Left forelimb (tissue), 1 donor: ENCODE measurements at places on chromosomes 7 and 10.
A peak's percentile ranks its signal among the peaks of the same experiment; 100 is the strongest.

- DNase-seq: no peak
Observed at GRCh38 chr10:114516356-114516755, 112.1 kb upstream of the AFAP1L2 start.

GRCh38 chr7:66297579-66297978 is 92.4 kb downstream of the TPST1 start:
- no peak for DNase-seq

DNA sequence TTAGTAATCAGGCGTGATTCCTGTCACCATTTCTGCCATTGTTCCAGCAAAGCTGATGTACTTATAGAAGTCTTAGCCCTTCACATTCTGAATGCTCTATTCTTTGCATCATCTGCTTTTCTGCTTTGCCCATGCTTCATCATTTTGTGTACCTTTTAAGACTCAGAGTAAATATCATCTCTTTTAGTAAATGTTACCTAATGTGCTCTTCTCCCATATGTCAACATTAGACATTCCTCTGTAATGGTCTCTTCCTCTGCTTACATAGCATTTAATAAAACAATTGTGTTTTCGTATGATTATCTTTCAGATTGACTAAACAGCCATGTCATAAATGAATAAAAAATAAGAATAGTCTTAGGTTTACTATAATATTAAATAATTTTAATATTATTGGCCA is 719.6 kb upstream of the GRM3 start:
- no peak for DNase-seq

- DNase-seq: no peak
Observed at GRCh38 chr7:69450456-69450855, 147.8 kb upstream of the AUTS2 start.

- no peak for DNase-seq
Observed at GRCh38 chr7:10797157-10797556, 176.5 kb upstream of the PHF14 start.

- no peak for DNase-seq
Observed at GRCh38 chr7:23685731-23686130, 5.7 kb downstream of the FAM221A start.

DNA sequence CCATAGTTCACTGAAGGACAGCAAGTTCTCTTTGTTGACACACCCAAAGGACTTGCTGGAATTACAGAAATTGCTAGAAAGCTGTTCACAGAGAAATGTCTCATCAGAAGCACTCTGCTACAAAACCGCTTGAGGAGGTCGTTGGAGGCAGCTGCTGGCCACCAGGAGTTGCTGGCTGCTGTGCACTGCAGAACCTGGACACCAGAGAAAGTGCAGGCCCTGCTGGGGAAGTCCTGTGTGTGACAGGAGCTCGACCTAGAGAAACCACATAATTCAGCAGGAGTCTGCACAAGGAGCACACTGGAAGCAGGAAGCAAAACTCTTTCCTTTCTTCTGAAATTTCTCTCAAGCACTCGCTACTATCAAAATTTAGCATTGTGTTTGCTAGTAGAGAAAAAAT is 461.5 kb upstream of the GHITM start:
- no peak for DNase-seq

GRCh38 chr10:118835682-118836326 is 81.0 kb upstream of the CACUL1 start:
- no peak for DNase-seq

GRCh38 chr10:46999217-46999616 is 88.0 kb downstream of the PTPN20 start:
- DNase-seq: no peak

DNA sequence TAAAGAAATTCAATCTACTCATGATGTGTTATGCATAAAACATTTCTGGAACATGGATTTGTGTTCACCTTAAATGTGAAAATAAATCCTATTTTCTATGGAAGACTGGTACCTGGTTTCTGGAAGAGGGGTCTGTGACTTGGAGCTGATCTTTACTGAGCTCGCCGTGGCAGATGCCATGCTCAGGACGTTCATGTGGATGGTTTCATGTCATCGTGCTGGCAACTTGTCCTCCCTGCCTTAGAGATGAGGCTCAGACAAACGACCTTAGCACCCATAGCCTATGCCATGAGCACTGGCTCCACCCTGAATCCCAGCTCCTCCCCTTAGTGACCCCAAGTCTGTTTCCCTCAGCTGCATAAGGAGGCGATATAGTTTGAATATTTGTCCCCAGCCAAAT is 7.3 kb downstream of the PPIF start:
- no peak for DNase-seq

DNA sequence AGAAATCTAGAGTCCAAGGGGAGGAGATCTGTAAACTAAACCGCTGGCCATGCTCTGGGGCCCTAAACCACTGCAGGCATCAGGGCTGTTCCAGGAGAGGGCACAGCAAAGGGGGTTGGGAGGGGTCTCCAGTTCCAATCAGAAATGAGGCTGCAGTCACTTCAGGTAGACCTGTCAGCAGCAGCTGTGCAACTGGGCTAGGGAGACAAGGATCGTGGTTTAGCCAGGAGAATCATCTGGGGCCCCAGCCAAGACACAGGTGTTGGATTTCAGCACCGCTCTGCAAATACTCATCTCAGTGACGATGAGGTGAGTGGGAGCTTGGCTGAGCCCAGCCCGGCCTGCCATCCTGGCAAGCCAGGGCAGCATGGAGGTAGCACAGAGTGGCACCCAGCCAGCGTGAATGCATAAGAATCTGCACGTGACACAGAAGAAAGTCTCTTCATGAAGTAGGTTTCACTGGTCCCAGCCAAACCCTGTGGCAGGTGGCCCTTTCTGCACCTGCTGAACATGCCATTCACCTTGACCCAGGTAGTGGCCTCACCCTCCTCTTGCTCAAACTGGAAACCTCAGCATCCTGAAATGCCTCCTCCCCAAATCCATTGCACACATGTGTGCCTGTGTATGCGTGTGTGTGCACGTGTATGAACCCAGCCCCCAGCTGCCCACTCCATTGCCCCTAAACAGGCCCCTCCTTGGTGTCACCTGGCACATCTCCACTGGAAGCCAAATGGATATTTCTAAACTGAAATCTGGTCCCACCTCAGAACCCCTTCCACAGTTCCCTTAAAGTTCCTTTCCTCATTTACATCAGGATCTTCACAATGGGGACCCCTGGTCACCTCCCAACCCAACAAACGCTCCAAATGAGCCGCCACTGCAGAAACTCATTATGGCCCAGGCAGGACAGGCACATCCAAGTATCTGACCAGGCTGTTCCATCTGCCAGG is 9.6 kb downstream of the GPRIN2 start:
- DNase-seq: peak; percentile 67

- no peak for DNase-seq
Observed at GRCh38 chr10:52451817-52452216, 137.7 kb downstream of the DKK1 start.

GRCh38 chr7:100824499-100825214 is 2.7 kb downstream of the EPHB4 start:
- no peak for DNase-seq

GRCh38 chr10:105356626-105357025 is 715.5 kb downstream of the SORCS3 start:
- DNase-seq: no peak

DNA sequence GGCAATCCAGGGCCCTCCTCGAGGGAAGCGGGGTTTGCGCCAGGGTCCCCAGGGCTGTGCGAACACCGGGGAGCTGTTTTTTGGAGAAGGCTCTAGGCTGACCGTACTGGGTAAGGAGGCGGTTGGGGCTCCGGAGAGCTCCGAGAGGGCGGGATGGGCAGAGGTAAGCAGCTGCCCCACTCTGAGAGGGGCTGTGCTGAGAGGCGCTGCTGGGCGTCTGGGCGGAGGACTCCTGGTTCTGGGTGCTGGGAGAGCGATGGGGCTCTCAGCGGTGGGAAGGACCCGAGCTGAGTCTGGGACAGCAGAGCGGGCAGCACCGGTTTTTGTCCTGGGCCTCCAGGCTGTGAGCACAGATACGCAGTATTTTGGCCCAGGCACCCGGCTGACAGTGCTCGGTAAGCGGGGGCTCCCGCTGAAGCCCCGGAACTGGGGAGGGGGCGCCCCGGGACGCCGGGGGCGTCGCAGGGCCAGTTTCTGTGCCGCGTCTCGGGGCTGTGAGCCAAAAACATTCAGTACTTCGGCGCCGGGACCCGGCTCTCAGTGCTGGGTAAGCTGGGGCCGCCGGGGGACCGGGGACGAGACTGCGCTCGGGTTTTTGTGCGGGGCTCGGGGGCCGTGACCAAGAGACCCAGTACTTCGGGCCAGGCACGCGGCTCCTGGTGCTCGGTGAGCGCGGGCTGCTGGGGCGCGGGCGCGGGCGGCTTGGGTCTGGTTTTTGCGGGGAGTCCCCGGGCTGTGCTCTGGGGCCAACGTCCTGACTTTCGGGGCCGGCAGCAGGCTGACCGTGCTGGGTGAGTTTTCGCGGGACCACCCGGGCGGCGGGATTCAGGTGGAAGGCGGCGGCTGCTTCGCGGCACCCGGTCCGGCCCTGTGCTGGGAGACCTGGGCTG is 26.0 kb downstream of the PRSS2 start:
- DNase-seq: no peak

DNA sequence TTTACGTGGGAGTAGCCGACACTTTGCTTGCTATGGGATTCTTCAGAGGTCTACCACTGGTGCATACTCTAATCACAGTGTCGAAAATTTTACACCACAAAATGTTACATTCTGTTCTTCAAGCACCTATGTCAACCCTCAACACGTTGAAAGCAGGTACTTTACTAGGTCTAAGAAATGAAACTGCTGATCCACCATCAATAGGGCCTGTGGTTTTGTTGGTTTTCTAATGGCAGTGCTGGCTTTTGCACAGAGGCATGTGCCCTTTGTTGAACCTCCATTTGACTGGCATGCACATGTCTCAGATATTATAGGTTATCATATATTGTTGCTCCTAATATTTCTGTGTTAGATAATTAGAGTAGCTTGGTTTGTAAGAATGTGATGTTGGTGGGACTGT is 123.8 kb downstream of the CFTR start:
- no peak for DNase-seq

- DNase-seq: peak; percentile 76
Observed at GRCh38 chr10:94292434-94293090, 70.2 kb downstream of the NOC3L start.

DNA sequence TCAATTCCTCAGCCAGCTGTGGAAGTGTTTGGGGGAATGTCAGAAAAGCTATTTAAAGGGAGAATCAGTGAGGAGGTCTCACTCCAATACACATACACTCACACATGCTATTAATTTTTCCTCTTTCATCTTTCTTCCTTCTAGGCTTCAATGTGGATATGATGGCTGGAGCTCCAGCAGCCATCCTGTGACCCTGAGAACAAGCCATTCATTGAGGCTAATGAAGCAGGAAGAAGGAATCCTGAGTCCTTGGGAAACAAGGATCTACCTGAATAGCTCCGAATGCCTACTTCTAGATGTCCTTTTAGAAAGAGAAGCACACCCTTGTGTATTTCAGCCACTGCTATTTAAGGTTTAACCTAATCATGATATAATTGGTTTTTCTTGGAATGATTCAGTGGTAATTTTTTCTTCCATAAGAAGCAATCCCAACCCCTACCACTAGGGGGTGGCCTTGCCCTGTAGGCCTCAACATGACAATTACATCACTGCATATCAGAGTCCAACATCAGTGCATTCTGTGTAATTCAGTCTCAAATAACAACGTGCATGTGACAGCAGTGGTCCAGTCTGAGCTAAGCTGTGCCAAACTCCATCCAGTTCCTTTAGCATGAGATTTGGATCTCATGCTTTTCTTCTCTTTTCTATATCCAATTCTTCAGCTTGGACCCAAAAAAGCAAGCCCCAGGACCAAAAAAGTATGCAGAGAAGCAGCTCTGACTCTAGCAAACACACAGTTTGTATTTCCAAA is 85.3 kb upstream of the ANKRD1 start:
- no peak for DNase-seq

DNA sequence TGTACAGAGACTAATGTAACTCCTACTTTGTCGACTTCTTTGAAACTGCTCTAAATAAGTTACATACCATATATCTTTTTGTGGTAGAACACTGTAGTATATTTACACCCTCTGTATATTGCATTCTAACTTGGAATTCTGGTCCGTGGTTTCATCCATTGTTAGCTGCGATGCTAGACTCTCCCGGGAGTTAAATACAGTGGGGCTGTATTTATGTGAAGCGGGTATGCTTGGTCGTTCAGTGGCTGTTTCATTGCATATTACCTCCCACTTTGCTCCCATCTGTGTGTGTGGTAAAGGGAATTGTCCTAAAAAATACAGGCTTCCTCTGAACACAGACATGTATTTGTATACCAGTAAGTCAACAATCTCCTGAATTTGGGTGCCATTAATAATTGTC is 231.1 kb downstream of the SLC25A13 start:
- DNase-seq: no peak

DNA sequence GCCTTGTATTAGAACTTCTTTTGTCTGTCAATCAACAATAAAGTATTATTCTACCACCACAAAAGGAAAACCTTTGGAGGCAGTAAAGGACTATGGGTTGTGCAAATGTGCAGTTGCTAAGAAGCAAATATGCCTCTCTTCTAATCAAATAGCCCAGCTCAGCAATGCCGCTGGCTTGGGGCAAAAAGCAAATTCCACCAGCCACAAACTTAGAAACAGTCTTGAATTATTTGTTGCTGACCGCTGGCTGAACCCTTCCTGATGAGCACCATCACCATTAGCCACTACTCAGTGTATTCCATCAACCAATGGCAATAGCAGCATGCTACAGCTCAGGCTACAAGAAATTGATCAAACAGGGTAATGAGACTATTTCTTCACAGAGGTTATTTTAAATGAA is 51.0 kb downstream of the SKAP2 start:
- no peak for DNase-seq

DNA sequence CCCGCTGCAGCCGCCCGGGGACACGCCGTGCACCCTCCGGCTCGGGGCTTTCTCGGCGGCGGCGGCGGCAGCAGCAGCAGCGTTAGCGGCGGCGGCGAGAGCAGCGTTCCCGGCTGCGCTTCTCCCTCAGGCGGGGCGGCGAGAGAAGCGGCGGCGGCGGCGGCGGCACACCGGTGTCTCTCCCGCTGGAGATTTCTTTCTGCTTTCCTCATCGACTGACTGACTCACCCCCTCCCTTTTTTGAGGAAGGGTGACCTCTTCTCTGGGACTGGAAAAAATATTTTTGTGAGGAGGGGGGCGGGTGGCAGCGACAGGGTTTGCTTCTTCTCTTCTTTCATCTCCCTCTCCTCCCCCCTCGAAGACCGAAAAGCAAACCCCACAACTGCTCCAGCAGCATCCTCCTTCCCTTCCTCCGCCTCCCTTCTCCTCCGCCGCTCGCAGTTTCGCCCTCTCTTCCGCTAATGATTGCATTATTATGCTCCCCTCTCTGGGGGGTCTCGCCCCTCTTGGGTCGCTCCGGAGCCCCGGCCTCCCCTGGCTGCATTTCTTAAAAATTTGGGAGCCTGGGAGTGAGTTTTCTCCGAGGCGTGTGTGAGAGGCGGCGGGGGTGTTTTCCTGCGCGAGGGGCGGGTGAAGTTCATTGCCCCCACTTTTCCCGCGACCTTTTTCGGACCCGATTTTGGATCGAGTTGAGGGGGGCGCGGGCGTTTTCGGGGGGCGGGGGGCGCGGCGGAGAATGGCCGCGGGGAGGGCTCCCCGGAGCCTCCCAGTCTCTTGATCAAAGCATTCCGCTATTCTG is 411 bp downstream of the AUTS2 start:
- peak; percentile 76 for DNase-seq

DNA sequence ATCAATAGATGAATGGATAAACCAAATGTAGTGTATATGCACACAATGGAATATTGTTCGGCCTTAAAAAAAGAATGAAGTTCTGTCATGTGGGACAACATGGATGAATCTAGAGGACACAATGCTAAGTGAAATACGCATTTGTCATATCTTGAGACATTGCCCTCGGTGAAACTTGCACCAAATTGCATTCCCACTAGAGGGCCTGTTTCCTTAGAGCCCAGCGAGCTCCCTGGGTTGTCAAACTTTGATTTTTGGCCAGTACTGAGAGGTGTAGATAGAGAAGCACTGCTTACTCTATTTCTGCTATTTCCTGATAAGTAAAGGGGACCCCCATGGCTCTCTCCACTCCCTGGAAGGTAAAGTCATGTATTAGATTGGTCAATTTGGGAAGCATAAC is 157.1 kb downstream of the GPAM start:
- no peak for DNase-seq
